ENCODE measurements at places on chromosomes 2 and 18. TPM values are rescaled to one million over a fixed set of nuclear protein-coding genes. Genes with fewer than 3 reads are reported as not detected.

PLGLB1 gene
- 2.0 TPM for total RNA-seq

- no peak for DNase-seq
Measured at GRCh38 chr18:39486268-39486667, 1920.7 kb upstream of the CELF4 start.

- no peak for DNase-seq
Measured at GRCh38 chr2:160463245-160463644, 30.4 kb downstream of the RBMS1 start.

DNA sequence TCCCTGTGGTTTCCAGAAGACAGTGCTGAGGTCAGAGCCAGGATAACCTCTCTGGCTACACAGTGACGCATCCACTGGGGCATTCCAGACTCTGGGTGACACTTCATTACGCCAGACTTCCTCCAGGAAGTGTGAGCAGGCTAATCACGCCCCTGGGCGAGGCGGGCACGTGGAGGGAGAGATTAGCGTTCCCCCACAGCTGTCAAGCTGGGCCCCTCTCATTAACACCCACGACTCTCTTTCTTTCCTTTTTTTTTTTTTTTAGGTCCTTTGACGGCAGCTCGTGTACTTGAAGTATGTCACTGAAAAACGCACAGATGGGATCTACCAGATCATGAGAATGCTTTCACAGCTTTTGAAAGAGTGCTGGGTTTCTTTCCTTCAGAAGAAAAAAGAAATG is 274.6 kb downstream of the AFF3 start:
- DNase-seq = no peak

GRCh38 chr2:10500601-10501361 is 52.7 kb upstream of the ODC1 start:
- no peak for DNase-seq

CROCC2 gene
- total RNA-seq = not detected

- no peak for DNase-seq
Measured at GRCh38 chr18:76374330-76375281, 120.4 kb downstream of the ZNF516 start.

STPG4 gene
- total RNA-seq = not detected

DNA sequence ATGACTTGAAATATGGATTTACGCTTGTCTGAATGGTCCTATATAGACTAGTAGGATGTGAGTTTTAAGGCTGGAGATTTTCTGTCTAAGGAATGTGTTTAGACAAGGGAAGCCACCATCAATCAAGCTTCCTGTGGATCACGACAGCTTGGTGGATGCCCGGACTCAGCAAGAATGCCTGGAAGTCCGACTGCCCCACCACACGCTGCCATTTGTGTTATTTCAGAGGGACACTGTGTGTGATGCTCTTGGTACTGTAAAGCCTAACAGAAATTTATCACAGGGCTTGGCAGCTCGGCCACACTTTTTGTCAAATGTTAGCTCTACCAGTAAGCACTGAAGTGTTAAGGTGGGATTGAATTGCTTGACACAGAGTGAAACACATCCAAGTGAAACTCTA is 127.1 kb upstream of the CDH7 start:
- no peak for DNase-seq

- peak; percentile 64 for DNase-seq
Measured at GRCh38 chr2:127649684-127650040, 3.7 kb downstream of the GPR17 start.

GRCh38 chr2:157182834-157183396 is 74.6 kb upstream of the GALNT5 start:
- DNase-seq = no peak

DNA sequence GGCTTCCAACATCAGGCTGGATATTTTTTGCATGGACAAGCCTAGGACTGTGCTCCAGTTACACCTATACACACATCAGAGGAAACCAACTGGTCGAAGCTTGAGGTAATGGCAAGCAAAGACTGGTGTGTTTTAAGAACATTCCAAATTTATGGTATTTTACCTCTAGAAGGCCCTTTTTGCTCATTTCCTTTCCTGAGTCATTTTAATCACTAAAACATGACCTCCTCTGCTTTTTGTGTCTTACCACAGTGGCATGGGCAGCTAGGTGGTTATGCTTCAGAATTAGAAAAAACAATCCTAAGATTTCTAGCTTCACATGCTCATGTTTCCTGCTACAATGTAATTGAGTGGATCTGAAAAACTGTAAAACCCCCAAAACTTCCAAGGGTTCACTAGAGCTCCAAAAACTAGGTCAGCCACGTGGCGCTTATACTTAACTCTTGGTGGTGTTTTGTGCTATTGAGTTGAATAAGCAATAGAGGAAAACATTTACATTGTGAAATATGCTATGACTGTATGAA is 30.6 kb upstream of the CHRNA1 start:
- DNase-seq = no peak

GRCh38 chr18:49560624-49561288 is 1.1 kb upstream of the LIPG start:
- DNase-seq = no peak

DNA sequence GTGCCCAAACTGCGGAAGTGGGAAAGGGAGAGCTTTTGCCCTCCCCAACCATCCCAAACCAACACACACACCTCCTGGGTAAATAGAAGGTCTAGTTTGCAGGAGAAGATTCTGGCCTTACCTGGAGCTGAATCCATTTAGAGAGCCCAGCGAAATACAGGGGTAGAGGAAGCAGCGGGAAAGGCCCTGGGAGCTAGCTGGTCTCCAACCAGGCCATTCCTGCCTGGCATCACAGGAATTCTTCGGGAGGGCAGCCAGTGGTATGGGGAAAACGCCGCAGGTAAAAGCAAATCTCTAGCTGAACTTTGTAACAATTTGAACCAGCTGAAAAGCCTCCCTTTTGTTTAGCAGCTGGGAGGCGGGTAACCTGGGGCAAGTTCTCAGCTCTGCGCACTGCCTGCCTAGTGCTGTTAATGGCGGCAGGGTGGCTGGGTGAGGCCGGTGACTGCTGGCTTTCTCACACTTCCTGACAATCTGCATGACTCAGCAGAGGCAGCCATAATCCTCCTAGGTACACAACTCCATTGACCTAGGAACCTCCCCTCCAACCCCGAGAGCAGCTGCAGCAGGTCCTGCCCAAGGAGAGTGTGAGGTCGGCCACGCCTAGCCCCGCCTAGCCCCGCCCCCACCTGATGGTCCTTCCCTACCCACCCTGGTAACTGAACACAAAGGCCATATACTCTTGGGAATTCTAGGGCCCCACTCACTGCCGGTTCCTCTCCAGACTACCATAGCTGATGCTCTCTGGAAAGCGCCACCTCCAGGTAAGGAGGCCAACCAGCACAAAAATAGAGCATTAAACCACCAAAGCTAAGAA is 483.8 kb upstream of the REG3G start:
- DNase-seq = no peak

KLHL41 gene
- total RNA-seq = 0.28 TPM

GRCh38 chr2:69952336-69953115 is 8.9 kb downstream of the ASPRV1 start:
- DNase-seq = no peak

SLC23A3 gene
- 1.4 TPM for total RNA-seq

Data from thoracic aorta (tissue), 2 donors.